ELF-1 (cell line): ENCODE measurements at places on chromosomes 7 and 10.
A peak's percentile ranks its signal among the peaks of the same experiment; 100 is the strongest.

GRCh38 chr10:74755273-74755672 lies 71.1 kb upstream of the KAT6B start:
- DNase-seq, result no peak

DNA sequence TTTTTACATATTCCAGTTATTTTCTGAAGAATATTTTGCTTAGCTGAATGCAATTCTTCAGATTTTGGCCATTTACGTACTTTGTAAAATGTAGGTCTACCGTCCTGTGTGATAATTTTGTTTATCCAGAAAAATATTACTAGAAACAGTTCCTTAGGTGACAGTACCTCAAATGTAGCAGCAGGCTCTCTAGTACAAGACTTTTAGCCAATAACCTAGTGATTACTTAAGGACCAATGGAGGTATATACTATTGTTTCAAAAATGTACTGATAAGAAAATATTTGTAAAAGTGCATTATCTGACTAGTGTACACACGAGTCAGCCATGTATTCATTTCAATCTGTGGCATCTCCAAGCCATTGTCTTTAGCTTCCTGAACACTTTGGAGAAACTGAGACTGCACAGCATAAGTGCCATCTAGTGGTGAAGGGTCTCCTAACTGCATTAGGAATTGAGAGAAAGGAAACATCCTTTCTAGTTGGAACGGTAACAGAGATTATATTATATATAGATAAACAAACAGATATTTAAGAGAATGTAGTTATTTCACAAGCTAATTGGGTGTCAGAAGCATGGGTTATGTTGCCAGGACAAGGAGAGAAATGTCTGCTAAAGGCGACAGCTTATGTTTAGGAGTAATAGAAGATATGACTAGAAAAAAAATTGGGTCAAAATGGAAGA lies 23.7 kb downstream of the RTKN2 start:
- DNase-seq, result no peak

DNA sequence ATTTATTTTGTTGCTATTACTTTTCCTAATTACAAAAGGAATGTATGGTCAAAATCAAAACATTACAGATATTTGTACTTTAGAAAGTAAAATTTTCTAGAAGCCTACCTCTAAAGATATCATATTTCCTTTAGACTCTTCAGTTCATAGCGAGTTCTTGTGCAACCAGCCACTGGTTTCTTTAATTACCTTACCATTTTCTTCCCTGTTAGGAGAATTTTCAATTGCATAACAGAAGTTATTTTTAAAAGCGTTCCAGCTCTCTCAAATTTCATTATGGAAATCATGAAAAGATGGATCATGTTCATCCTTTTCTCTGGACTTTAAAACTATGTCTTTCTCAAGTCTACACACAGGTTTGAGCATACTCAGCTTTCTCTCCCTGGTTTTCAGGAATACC lies 5.0 kb upstream of the TRUB1 start:
- DNase-seq, result no peak

DNA sequence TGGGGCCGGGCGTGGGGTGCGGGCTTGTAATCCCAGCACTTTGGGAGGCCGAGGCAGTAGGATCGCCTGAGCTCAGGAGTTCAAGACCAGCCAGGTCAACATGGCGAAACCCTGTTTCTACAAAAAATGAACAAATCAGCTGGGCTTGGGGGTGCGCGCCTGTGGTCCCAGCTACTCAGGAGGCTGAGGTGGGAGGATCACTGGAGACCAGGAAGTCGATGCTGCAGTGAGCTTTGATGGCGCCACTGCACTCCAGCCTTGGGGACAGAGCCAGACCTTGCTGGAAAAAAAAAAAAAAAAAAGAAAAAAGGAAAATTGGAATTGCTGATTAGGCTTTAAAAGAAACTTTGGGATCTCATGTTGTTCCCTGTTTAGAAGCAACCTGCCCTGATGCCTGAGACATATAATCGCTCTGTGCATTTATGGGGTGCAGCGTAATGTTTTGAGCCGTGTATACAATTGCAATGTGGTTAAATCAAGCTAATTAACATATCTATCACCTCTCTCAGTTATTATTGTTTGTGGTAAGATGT lies 851 bp downstream of the AKR1E2 start:
- DNase-seq, result no peak

GRCh38 chr10:12350167-12350872 lies 973 bp downstream of the CAMK1D start:
- DNase-seq, result peak; percentile 57

- DNase-seq, result peak; percentile 30
Measured at GRCh38 chr10:113704637-113705343, 25.1 kb downstream of the CASP7 start.

- no peak for DNase-seq
Measured at GRCh38 chr7:54392935-54393334, 149.2 kb upstream of the VSTM2A start.

- DNase-seq, result no peak
Measured at GRCh38 chr10:30048768-30049517, 10.4 kb downstream of the JCAD start.

DNA sequence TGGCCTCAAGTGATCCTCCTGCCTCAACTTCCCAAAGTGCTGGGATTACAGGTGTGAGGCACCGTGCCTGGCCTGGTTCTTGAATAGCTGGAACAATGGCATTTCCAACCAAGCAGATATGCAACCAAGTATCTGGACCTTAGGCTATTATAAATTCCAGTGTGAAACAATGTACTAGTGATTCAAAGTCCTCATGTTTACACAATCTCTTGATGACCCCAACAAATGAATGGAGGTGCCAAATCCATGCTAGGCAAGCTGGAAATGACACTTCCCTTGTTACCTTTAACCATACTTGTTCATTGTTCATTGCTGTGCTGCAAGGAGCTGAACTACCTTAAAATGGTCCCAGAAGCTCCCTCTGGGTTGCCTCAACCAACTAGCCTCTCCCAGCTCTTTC lies 282.2 kb upstream of the KLF14 start:
- no peak for DNase-seq

- DNase-seq, result peak; percentile 48
Measured at GRCh38 chr10:98299341-98299740, 31.3 kb upstream of the LOXL4 start.

GRCh38 chr7:158407581-158408317 lies 179.9 kb downstream of the PTPRN2 start:
- DNase-seq, result no peak

DNA sequence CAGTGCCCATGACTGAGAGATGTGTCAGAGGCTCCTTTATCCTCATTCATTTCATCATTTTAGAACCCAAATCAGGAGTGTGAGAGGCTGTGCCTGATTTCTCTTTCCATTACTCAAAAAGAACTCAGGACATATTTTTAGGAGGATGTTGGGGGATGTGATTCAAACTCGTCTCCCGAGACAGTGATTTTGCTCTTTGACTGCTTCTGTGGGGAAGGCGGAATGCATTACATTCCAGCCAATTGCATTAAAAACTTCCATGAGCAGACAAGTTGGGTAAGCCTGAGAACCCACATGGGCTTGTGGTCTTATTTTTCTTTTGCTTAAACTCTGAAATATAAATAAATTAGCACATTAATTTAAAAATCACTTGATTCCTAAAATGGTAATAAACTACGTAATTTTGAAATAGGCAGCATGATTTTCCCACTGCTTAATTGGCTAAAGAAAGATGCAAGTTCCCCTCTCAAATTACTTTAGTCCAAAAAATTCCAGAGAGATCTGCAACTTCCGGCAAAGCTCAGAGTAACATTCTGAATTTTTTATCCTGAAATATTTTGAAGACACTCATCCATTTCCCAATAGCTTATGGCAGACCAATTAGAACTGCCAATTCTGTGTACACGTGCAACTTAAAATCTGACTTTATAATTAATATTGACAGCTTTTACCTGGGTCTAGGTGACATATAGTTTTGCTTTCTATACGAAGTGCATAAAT lies 185.6 kb downstream of the C7orf25 start:
- no peak for DNase-seq

DNA sequence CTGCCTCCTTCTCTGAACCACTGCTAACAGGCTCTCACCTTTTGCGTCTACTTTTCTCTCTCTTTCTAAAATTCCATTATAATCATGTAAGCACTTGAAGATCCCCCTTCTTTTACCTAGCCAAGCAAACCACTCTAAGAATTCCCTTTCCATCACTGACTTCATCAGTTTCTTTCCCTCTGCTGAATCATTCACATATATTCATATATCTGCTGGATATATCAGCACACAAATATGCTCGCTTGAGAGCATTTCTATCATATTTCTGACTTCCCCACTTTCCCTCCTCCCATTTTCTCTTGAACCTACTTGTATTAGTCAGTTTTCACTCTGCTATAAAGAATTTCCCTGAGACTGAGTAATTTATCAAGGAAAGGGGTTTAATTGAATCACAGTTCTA lies 84.2 kb upstream of the LRRN3 start:
- no peak for DNase-seq

GRCh38 chr10:27223964-27224363 lies 16.6 kb downstream of the ACBD5 start:
- DNase-seq, result no peak

DNA sequence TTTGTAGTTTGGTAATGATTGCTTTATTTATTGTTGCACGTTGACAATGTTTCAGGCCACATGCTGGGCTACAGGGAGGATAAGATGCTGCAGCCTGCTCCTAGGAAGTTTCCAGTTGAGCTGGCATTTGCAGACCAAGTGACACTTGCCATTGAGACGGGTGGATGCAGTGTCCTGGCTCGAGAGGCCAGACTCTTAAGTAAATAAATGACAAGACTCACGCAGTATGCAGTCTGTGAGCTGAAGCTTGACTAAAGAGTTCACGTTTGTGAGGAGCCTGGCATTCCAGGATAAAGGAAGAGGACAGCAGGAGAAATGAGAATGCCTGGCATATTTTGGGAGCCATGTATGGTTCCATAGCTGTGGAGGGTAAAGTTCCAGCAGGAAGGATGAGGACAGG lies 105.8 kb downstream of the BAMBI start:
- DNase-seq, result no peak

DNA sequence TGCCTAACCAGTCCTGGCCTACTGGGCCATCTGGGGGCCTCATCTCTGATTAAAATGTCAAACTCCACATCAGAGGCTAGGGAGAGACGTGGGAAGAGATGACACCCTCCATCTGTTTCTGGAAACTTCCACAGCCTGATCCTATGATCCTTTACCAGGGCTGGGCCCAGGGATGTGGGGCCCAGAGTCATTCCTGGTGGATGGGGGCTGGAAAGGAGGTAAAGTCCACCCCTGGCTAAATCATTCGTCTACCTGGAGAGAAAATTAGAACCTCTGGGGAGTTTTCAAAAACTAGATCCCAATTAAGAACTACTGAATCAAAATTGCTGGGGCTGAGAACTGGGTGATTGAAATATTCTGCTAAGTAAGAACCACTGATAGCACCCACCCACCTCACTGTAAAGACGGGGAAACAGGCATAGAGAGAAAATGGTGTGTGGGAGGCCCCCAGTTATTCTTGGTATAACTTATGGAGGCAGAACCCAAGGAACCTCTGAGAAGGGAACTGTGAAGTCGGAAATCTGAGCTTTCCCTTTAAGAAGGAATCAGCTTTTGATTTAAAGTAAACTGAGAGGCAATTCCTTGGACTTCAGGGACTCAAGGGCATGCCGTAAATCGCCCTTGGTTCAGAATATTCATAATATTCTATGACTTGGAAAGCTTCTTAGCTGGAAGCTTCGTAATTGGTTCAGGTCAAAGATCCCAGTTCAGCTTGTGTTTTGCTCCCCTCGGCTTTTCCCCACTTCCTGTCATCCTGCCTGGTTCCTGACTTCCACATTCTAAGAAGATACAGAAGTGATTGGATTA lies 53.1 kb downstream of the PRKAG2 start:
- no peak for DNase-seq

- no peak for DNase-seq
Measured at GRCh38 chr10:43314626-43315495, 48.0 kb upstream of the RASGEF1A start.

- peak; percentile 80 for DNase-seq
Measured at GRCh38 chr7:102393467-102393866, 2.7 kb upstream of the PRKRIP1 start.

GRCh38 chr10:95306318-95306650 lies 15.5 kb upstream of the PDLIM1 start:
- no peak for DNase-seq

DNA sequence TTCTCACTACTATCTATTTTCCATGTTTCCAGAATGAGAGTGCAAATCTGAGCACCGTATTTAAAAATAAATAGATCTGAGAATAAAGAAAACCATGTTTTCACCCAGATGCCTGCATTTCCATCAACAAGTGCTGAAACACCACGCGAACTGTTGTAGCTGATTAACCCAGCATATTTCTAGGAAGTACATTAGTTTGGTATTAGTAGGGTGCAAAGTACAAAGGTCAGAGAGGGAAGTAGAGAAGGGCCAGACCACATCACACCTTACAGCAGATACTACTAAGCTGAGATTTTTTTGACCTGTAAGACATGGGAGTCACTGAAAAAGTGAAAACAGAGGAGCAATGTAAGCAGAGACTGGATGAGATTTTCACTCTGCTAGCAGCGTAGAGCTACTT lies 181.3 kb downstream of the IMMP2L start:
- DNase-seq, result no peak

DNA sequence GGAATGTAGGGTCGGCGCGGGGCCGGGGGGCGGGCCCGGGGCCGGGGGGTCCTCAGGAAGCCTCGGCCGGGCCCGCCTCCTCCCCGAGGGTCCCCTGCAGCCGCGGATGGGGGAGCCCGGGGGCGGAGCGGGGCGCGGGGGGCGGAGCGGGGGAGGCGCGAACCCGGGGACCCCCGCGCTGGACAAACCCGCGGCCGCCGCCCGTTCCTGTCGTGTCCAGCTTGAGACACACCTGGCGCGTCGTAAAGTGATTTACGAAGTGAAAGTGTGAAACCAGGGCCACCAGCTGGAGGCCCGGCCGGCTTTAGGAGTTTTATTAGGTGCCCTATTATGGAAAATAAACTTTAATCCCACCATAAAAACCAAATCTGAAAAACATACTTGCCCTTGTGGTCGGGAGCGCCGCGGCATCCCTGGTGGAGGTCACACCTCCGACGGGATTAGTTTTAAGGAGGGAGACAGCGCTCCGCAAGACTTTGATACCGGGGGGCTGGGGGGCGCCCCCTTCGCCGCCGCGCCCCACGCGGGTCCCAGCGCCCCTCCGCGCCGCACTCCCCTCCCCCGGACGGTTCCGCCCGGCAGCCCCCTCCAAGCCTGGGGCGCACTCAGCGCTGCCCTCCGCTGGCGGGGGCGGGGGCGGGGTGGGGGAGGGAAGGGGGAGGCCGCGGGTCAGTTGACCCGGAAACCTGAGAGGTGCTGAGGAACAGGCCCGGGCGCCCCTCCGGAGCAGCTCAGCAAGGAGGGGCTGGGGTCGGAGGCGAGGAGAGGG lies 10.3 kb downstream of the MNX1 start:
- DNase-seq, result no peak

- peak; percentile 69 for DNase-seq
Measured at GRCh38 chr10:76040107-76040829, 608.8 kb downstream of the LRMDA start.

GRCh38 chr10:51583976-51584375 lies 115.4 kb downstream of the CSTF2T start:
- DNase-seq, result no peak

- no peak for DNase-seq
Measured at GRCh38 chr10:102527546-102527945, 23.8 kb downstream of the SUFU start.

DNA sequence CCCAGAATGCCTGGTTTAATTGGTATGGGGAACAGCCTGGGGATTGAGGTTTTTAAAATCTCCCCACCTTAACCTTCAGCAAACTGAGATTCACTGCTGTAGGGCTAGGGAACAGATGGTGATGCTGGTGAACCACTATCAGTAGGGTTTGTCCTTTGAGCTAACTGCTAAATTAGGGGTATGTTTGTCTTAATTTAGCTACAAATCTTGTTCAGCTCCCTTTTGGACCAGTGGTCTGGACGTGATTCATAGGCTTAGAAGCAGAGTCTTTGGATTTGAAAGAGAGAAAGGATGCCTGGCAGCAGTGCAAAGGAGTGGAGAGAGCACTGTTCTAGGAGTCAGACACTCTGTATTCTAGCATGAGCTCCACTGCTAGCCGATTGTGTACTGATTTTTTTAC lies 2.8 kb downstream of the HDAC9 start:
- no peak for DNase-seq
